Stimulated activated CD4-positive, alpha-beta T cell treated with anti-CD3 and anti-CD28 coated beads, Interleukin-12 subunit alpha, Interleukin-12 subunit beta, amount 100 ng/mL, for 4 hours (primary cell): ENCODE measurements at places on chromosomes 13 and 19.

GRCh38 chr19:44623080-44623479 is 9.7 kb downstream of the IGSF23 start:
- DNase-seq: no peak

DNA sequence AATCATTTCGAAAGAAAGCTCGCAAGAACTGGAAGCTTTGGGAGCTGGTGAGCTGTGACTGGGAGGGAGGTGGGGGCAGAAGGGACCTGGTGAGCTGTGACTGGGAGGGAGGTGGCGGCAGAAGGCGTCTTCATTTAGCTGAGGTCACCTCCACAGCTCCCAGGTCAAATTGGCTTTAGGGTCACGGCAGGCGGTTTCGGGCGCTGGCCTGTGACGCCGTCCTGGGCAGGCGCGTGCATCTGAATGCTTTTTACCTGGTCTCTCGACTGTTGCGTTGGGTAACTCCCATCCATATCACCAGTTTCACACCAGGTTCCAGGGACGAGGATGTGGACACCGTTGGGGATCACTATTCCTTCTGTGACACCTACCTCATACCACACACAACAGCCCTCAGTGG is 29.2 kb downstream of the C2CD4C start:
- DNase-seq: no peak

- DNase-seq: peak; percentile 75
Measured at GRCh38 chr19:49555600-49556411, 24.6 kb downstream of the NOSIP start.

DNA sequence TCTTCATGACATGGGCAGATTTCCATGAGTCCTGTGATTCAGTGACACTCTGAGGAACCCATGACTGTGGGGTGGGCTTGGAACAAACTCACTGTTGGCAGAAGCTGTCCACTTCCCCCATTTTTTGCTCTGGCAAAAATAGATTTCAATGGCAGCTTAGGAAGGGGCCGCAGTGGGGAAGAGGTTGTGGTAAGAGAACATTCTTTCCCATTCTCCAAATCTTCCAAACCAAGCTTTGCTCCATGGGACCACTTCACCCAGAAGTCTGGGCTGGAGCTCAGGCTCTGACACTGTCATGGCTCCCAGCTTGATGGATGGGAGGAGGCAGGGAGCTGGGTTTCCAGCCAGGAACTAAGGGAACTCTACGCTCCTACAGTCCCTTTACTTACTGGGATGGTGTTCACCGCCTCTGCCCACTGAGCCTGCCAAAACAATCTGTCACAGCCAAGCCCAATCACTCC is 24.9 kb upstream of the MEDAG start:
- no peak for DNase-seq

DNA sequence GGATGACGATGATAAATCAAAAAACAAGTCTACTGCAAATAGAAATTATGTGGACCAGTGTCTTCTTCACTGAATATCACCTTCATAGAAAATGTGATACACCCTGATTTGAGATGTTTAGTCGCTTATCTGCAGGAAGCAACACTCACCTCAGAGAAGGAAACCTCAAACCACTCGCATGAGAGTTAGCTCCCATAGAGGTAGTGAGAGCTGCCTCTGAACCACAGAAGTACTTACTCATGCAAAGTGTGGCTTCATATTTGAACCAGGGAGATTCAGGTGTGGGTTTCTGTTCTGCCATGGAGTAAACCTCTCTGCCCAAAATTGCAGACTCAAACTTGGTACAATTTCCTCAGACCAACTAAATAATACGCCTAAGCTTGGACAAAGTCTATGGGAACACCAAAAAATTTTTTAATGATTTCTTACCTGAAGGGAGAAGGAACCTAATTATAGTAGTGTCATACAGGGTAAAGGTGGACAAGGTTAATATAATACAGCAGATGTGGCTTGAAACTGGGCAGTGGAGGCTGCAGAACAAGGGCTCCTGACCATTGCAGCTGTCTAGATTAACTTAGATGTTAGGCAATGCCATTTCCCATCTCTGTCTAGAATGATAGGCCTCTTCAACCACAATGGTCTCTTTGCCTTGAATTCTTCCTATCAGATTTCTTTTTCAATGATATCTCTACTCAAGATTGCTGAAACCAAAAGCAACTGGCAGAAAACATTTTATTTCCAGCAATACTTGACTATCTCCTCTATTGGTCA is 29.6 kb upstream of the RCBTB2 start:
- peak; percentile 17 for DNase-seq

- no peak for DNase-seq
Measured at GRCh38 chr19:4445963-4446703, 11.5 kb downstream of the UBXN6 start.

DNA sequence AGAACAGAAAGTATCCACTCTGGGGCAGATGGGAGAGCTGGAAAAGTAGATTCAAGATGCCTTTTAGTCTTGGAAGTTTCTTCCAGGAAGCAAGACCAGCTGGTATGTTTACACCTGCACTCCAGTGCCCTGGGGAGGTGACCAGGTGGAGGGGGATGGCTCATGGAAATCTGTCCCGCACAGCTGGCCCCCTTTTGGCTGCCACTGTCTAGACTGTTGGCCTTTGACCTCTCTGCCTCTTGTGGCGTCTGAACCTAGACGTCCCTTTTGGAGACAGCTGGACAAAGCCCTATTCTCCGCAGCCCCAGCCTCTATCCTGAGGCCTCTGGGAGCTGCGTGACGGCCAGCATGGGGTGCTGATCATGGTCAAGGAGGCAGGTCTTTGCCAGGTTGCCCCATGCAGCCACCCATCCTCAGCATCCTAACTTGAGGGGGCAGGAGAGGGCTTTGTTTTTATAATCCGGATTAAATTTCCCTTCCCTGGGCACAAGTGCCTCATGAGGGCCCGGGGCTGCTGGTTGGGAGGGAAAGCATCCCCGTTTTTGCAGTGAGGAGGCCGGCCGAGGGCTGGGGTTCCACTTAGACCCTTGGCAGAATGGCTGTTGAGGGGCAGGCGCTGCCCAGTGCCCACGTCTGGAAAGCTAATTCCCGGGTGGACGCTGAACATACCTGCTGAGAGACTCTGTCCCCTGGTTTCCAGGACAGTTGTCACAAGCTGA is 17.3 kb upstream of the GDF15 start:
- no peak for DNase-seq

DNA sequence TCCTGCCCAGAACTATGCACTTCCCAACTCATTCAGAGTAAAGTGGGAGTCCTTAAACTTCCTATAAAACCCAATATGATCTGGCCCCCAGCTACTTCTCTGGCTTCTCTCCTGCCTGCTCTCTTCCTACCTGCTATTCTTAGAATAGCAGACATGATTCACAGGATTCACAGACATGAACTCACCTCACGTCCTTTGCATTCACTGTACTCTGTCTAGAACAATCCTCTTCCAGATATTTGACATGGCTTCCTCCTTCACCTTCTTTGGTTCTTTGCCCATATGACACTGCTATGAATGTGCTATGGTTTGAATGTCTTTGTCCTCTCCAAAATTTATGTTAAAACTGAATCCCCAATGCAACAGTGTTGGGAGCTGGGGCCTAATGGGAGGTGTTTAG is 154.9 kb downstream of the UGGT2 start:
- no peak for DNase-seq

DNA sequence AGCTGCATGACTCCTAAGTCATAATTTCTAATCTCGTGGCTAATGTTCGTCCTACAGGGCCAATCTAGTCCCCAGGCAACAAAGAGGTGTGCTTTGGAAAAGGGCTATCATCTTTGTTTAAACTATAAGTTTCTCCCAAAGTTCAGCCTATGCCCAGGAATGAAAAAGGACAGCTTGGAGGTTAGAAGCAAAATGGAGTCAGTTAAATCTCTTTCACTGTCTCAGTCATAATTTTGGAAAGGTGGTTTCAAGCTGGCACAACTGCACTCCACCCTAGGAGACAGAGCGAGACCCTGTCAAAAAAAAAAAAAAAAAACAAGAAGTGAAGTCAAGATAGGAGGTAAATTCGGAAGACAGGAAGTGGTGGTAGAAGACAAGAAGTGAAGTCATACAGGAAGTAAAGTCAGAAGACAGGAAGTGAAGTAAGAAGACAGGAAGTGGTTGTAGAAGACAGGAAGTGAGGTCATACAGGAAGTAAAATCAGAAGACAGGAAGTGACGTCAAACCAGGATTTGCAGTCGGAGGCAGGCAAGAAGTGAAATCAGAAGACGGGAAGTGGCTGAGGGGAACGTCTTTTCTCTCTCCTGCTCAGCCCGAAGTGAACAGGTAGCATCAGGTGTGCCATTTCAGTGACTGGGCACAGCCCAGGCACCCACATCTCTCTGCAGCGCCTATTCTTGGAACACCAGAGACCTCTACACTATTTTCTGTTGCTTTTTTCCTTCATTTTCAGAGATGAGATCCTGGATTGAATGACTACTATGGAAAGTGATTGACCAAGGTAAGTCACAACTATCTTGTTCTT is 32.2 kb downstream of the GP6 start:
- peak; percentile 9 for DNase-seq

- DNase-seq: no peak
Measured at GRCh38 chr19:7492142-7492541, 3.3 kb upstream of the PEX11G start.

- no peak for DNase-seq
Measured at GRCh38 chr19:15563931-15564330, 51.1 kb upstream of the CYP4F8 start.

GRCh38 chr19:8456064-8456463 is 11.3 kb downstream of the HNRNPM start:
- no peak for DNase-seq

DNA sequence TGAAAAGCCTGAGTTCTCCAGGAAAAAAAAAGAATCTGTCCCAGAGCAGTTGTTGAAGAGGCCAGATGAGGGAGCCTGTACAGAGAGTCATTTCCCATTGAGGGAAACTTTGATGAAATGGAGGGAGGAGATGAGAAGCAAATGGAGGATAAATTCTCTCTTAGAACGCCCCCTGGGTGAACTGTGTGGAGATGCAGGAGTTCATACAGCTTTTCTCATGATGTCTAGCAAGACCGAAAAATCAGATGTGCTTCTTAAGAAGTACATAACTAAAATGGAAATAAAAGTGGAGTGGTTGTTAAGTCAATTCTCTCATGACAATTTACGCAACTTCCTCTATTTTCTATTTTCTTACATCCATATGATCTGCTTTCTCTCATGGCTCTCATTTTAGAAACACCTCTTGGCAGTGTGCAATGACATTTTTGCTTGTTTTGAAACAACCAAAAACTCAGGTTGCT is 1263.1 kb downstream of the PCDH9 start:
- no peak for DNase-seq

DNA sequence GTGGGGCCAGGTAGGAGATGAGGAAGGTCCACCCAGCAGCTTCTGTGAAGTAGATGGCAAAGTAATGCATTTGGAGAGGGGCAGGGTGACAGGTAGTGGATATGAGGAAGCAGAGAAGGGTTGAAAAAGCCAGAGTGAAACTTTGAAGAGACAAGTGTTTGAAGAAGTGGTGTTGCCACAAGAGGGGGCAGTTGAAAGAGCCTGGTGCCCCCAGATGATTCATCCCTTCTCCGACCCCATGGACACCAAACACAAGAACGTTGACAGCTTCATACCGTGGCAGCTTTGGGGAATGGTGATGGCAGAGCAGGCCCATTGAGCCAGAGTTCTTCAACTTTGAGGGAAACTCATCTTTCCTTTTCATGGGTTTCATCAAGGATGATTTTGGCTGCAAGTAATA is 19.9 kb downstream of the IFNL3 start:
- no peak for DNase-seq

DNA sequence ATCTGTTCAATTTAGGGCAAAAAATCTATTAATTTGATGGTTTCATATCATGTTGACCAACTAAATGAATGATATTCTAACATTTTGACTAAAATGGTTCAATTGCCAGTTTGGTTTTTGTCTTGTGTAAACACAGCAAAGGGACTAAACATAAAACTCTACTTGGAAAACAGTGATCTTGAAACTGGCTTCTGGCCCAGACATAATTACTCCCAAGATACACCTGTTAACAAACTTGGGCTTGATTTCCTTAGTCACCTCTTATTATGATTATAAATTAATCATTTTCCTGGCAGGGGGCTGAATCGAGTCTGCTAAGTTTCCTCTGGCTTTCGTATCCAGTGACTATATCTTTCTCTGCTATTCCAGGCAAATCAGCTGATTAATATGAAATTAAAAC is 78.0 kb upstream of the OXGR1 start:
- no peak for DNase-seq

- peak; percentile 10 for DNase-seq
Measured at GRCh38 chr19:58229255-58229639, 533 bp downstream of the ZNF544 start.

DNA sequence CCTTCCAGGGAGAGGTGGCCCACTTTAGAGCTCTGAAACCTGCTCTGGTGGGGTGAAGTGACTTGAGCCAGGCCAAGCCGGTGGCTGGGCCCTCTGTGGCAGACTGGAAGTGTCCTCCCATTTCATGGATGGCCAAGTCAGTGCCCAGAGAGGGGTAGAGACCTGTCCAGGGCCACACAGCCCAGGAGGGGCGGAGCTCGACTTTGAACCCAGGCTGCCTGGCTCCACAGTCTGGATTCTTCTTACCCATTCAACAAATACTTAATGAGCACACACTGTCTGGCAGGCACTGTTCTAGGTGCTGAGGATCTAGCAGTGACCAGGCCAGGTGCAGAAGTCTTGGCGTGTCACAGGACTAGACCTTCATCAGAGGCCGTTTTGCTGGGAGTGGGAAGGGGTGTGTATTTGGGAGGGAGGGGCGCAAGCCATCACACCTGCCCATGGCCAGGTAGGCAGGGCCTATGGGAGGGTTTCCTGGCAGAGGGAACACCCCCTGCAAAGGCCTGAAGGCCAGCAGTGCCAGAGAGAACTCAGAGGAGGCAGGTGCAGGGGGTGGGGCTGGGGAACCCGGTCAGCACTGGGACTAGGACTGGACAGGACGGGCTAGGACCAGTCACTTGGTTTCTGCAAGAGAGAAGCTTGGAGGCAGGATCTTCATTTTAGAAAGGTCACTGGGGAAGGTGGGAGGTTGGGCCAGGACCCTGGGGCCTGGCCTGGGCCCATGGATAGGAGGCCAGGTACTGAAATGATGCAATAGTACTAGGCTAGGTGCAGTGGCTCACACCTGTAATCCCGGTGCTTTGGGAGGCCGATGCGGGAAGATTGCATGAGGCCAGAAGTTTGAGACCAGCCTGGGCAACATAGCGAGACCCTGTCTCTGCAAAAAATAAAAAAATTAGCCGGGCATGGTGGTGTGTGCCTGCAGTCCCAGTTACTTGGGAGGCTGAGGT is 31.8 kb downstream of the DNM2 start:
- DNase-seq: no peak

- DNase-seq: no peak
Measured at GRCh38 chr19:41327076-41327575, 17.2 kb downstream of the CCDC97 start.

- DNase-seq: no peak
Measured at GRCh38 chr13:76522083-76522755, 364.0 kb downstream of the KCTD12 start.

- DNase-seq: peak; percentile 88
Measured at GRCh38 chr19:12956446-12957388, at the start of gene GADD45GIP1. GADD45GIP1 (minus strand) TSS chr19:12957223; CDS start chr19:12957212, 11 bp downstream.

DNA sequence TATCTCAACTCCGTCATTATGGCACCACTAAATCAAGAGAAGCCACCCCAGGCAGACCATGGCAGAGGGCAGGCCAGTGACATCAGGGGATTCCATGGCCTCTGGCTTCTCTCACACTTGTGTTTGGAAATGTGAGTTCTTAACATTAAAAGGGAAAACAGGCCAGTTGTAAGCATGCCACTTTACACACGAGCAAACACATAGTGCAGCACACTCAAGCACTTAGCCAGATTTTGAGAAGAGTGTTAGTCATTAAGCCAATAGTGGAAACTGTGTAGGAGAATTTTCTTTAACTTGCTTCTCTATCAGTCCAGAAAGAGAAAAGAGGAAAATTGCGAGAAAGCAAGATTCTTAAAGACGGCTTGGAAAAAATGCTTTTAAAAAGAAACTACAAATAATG is 401.5 kb downstream of the TDRD3 start:
- no peak for DNase-seq
